T-helper 2 cell treated with Interferon-gamma antibody and Interleukin-4, amounts not matched to agents 5 μg/mL and 100 μg/mL, for 36 hours (primary cell): ENCODE measurements at places on chromosomes 6 and 20.

GRCh38 chr20:8232332-8232731 is 100.3 kb downstream of the PLCB1 start:
- DNase-seq = no peak

GRCh38 chr6:144110210-144110609 is 14.8 kb upstream of the SF3B5 start:
- DNase-seq = no peak

- no peak for DNase-seq
These were observed 41.8 kb downstream of the GPR63 start for GRCh38 chr6:96795481-96795880.

GRCh38 chr6:13307508-13307995 is 20.8 kb downstream of the TBC1D7 start:
- no peak for DNase-seq

DNA sequence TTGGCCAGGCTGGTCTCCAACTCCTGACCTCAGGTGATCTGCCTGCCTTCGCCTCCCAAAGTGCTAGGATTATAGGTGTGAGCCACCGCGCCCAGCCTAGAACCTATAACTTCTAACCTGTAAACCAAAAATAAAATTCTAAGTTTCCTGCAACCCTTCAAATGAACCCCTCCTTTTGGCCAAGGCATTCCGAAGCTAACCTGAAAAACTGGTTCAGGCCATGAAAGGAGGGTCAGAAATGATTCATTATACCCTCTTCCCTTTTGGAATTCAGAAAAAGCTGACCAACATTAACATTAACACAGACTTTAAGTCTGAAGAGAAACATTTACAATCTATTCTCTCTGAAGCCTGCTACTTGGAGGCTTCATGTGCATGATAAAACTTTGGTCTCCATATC is 165.1 kb downstream of the TINAG start:
- DNase-seq = no peak

GRCh38 chr20:8401556-8401955 is 269.5 kb downstream of the PLCB1 start:
- no peak for DNase-seq

DNA sequence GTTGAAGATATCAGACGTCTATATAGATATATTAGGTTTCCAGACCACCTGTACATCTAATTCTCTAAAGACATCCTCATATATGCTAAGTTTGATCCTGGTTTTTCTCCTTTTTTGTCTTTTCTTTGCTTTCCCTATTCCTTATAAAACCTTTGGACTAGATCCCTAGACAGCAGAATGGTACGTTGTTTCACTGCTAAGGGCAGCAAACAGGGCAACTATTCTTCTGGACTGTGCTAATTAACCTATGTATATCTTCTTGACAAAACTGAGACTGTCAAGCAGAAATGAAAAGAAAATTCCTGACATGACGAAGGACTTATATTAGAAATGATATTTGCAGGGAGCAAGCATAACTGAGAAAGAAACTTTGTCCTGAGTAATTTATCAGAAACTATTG is 19.1 kb downstream of the ME1 start:
- no peak for DNase-seq
